ENCODE measurements at places on chromosomes 3 and 15.

DNA sequence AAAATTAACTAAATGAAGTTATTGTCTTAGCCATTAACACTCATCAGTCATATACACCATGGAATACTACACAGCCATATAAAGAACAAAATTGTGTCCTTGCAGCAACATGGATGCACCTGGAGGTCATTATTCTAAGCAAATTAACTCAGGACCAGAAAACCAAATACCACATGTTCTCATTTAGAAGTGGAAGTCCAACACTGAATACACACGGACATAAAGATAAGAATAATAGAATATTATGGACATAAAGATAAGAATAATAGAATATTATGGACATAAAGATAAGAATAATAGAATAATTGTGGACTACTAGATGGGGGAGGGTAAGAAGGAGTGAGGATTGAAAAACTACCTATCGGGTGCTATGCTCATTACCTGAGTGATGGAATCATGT, 122.3 kb downstream of the CHL1 start:
- no peak for DNase-seq

- no peak for DNase-seq
These were observed 101.7 kb upstream of the TP63 start for GRCh38 chr3:189529468-189529867.

GRCh38 chr15:38941399-38941953, 376.9 kb upstream of the RASGRP1 start:
- DNase-seq: no peak

DNA sequence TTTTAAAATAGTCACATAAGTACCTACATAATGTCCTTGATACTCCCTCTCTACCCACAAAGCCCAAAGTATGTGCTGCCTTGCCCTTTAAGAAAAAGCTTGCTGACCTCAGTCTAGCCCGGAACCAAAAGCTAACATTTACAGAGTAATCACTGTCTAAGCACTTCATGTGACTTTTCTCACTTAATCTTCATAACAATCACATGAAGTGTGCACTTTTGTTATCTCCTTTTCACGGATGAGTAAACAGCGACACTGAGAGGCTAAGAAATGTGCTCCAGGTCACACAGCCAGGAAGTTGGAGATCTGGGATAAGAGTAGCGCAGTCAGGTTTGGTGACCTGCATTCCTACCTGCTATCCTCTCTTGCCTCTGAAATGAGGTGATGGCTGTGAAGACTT, 194.0 kb downstream of the ITPR1 start:
- DNase-seq: no peak

DNA sequence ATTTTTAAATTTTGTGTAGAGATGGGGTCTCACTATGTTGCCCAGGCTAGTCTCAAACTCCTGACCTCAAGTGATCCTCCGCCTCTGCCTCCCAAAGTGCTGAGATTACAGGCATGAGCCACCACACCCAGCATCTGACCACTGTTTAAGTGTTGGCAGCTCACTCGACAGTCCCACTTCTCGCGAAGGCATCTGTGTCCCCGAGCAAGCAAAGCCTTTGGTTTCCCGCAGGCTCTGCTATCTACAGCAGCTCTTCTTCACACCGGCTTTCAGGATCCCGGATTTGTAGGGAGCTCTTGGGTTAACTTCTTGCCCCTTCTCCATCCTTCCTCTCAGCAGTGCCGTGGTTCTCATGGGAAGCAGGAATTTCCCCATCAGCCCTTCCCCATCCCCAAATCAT, 240.9 kb downstream of the VPS13C start:
- no peak for DNase-seq

DNA sequence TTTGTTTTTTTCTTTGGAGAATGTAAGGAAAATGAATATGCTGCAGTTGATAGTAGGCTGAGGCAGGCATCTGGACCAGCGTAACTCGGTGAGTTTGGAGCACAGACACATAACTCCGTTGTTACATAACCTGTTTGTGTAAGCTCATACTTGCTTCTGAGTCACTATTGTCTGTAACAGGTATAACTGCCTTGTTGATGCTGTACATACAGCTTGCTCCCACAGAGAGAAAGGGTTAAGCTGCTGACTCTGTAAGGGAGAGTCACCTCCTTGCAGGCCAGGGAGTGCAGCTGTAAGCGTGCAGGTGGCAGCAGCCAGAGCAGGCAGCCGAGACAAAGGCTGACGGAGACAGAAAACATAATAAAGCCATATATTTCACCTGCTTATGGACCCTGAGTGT, 20.4 kb downstream of the RETNLB start:
- DNase-seq: no peak

All from cortex of kidney (tissue), 1 donor.